NCI-H524 (cell line): ENCODE measurements at places on chromosomes 5 and 9.

GRCh38 chr5:127019928-127020327, 10.4 kb downstream of the MARCHF3 start:
- DNase-seq: peak; percentile 98

DNA sequence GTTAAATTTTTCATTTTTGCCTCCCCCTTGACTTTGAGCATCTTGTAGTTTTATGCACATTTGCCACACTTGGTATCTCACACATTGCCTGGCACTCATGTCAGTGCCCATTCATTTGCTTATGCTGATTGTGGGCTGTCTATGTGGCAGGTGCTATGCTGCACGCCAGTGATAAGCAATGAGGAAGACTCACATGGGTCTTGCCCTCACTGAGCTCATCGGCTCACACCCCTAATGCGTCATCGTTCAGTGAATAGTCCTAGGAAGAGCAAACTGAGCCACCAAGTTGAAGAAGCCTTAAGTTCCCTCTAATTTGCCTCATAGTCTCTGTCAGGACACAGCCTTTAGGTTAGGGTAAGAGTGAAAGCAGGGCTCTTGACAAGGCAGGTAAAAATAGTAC, 209.4 kb upstream of the IL12B start:
- no peak for DNase-seq

GRCh38 chr9:136719195-136719880, 7.0 kb downstream of the DIPK1B start:
- no peak for DNase-seq

- DNase-seq: peak; percentile 41
Observed at GRCh38 chr5:116068028-116068632, 16.7 kb upstream of the COMMD10 start.

DNA sequence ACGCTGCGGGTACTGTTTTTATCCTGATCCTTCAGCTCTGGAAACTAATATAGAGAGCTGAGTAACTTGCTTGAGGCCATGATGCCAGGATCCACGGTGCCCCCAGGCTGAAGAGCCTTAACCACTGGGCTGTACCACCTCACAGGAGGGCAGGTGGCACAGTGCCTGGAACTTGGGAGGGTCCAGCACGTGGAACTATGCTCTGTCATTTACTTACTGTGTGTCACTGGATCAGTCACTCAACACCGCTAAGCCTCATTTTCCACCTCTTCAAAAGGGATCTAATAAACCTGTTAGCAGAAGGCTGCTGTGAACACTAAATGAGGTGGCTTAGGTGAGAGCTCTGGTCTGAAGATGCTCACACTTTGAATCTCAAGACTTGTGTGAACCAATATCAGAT, 29.6 kb downstream of the KCNIP1 start:
- peak; percentile 75 for DNase-seq
